ENCODE measurements at places on chromosomes 2 and 18.

- DNase-seq, result no peak
Measured at GRCh38 chr2:134290358-134290757, 36.5 kb downstream of the MGAT5 start.

- DNase-seq, result peak; percentile 79
Measured at GRCh38 chr18:79954791-79955190, 3.3 kb upstream of the SLC66A2 start.

DNA sequence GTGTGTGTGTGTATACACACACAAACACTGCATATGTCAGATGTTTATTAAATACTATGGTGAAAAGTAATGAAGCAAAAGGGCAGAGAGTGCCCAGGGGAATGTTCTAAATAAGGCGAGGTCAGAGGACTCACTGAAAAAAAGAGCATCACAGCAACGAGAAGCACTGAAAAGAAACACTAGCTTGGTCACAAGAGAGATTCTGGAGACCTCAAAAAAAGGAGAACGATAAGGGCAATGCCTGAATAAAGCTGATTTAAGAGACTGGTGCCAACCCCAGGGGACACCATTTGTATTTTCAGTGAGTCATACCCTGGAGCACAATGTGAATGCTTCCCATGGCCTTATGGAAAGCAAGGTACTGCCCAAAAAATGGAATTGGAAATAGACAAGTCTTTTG lies 14.5 kb downstream of the SLC40A1 start:
- no peak for DNase-seq

DNA sequence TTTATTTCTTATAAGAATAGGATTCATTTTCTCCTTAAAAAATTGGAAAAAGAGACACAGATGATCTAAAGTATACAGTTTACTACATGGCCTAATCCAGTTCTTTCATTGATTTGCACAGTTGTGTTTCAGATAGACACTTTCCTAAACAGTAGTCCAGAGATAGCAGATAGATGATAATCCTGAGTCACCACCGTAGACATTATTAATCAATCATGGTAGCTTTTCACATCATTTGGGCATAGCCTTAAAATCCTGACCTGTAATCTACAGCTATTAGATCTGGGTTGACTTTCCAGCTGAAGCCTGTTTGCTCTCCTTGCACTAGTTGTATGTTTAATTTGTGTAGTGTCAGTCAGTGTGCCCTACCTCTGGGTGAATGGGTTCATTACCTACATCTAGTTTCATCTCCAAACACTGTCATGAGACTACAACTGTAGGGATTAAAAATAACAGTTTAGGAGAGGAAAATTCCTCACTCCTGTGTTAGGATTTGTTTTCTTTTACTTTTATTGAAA lies 14.1 kb downstream of the C18orf63 start:
- DNase-seq, result no peak

DNA sequence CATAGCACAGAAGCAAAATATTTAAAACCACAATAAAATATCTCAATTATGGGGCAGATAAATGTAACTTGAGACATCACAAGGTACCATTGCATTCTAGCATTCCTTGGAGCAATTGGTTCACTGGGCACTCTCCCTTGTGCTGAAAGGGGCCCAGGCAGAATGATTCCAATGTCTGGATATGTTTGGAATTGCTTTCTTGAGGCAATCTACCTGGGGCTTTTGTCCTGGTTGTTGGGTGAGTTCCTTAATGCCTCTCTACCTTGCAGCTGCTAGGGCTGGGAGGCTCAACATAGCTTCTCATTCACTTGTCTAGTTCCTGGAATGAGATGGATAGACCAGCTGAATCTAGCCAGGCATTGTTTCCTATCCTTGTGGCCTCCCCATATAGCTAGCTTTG lies 539.6 kb upstream of the FSHR start:
- no peak for DNase-seq

GRCh38 chr18:29226213-29226612 lies 1049.3 kb upstream of the CDH2 start:
- DNase-seq, result no peak

GRCh38 chr2:159614534-159615366 lies 1.6 kb downstream of the BAZ2B start:
- DNase-seq, result no peak

- peak; percentile 72 for DNase-seq
Measured at GRCh38 chr2:853203-853870, 97.3 kb upstream of the SNTG2 start.

GRCh38 chr2:148201075-148202004 lies 180.4 kb downstream of the MBD5 start:
- DNase-seq, result no peak

DNA sequence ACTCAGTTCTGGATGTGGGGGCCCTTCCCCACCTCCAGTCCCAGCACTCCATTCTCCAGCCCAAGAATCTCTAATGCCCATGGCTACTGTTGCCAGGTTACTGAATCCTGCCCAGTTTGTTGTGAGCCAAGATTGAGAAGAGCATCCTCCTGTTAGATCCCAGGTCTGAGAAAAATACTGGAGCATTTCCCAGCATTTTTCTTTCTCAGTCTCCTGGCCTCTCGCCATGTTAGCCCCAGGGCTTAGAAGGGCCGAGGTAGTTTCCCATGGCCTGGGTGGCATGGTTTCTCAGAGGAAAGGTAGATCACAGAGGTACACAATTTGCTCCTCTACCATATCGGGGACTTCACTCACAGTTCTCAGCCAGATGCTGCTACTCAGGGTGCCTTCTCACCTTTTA lies 135.7 kb downstream of the OTX1 start:
- no peak for DNase-seq

DNA sequence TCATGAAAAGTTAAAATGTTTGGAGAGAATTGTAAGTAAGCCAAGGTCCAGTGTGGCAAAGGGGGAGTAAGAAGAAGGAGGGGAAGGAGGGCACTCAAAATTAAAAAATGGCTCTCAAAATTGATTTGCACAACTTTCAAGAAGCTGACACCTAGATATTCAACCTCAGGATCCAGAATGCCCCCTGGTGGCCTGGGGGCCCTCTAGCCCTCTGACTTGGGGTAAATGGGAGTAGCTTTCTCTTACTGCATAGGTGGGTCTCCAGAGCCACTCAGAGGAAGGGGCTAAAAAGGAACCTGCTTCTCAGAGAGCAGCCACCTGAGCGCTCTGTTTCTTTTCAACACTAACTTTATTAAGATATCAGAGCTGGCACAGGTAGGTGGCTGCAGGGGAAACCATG lies 968.5 kb downstream of the BCL11A start:
- DNase-seq, result no peak

DNA sequence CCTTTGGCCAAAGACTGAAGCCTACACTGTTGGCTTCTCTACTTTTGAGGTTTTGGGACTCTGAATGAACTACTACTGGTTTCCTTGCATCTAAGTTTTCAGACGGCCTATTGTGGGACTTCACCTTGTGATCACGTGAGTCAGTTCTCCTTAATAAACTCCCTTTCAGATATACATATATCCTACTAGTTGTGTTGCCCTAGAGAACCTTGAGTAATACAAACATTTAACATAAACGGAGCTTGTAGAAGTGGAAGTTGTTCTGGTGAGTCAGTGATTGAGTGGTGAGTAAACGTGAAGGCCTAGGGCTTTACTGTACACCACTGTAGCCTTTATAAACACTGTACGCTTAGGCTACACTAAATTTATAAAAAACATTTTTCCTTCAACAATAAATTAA lies 107.2 kb upstream of the CDH2 start:
- DNase-seq, result no peak

DNA sequence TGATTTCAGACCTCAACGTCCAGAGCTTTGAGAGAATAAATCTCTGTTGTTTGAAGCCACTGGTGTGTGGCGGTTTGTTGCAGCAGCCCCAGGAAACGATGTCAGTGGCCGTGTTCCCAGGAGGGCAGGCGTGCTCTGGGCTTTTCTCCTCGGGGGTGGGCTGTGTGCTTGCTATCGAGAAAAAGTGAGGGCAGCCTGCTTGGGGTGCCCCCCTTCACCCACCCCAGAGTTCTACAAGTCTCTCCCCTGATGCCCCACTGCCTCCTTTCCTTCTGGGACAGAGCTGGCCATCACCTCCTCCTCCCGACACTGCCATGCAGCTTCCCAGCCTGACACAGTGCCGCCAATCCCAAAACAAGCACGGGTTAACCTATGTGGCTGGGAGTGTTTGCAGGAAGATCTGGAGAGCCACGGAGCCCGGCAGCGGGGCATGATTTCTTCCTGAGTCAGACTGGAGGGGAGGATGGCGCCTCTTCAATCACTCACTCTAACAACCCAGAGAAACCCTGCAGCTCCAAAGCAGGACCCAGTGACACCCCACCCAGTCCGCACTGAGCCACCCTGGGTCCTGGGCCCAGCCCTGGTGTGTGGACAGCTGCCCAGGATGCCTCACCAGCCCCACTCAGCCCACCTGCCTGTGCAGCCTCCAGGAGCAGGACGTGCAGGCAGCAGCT lies 213.7 kb upstream of the RAB6C start:
- DNase-seq, result no peak

- DNase-seq, result no peak
Measured at GRCh38 chr2:69600425-69600824, 43.1 kb downstream of the AAK1 start.

DNA sequence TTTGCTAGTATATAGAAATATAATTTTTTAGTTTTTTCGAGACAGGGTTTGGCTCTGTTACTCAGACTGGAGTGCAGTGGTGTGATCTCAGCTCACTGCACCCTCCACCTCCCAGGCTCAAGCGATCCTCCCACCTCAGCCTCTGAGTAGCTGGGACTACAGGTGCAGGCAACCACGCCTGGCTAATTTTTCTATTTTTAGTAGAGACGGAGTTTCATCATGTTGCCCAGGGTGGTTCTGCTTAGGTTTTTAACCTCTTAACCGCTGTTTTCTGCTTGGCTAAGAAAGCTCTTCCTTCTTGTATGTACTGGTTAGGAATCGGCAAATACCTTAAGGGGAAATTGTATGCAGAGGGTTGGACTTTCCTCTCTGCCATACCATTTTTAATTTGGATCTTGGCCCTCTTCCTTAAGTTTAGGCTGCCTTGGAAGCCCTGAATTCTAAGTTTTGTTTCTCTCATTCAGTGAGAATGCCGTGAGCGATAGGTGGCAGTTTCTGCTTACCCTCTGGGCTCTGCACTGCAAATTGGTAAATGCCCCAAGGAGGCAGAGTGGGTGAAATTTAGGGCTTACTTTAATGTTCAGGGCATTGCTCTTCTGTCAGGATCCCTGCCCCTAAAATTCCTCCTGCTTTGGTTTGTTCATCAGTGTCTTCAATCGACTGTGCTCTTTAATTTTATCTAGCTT lies 32.3 kb downstream of the EML6 start:
- DNase-seq, result no peak

GRCh38 chr2:20179755-20180594 lies 45.0 kb downstream of the SDC1 start:
- no peak for DNase-seq

- no peak for DNase-seq
Measured at GRCh38 chr2:148926291-148926961, 51.4 kb downstream of the KIF5C start.

DNA sequence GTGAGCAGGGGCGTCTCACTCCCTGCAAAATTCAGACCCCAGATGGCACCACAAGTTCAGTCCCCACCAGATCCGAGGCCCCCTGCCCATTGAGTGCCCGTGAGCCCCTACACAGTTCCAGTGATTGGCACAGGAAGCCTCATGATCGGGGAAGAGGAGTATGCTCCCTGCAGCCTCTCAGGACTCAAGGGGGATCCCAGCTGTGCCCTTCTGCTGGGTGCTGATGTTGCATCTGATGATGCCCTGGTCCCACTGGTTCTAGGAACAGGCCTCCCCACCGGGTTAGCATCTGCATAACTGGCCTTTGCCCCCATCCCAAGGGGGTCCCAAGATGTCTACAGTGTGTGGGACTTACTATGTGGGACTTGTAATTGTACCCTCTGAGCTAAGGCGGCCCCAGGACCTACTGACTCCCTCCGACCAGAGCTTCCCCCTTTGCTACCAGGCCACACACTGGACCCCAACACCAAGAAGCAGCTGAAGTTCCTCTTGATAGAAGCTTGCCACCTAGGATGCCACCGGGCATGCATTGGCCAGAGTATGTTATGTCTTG lies 8.6 kb downstream of the ALPG start:
- no peak for DNase-seq

DNA sequence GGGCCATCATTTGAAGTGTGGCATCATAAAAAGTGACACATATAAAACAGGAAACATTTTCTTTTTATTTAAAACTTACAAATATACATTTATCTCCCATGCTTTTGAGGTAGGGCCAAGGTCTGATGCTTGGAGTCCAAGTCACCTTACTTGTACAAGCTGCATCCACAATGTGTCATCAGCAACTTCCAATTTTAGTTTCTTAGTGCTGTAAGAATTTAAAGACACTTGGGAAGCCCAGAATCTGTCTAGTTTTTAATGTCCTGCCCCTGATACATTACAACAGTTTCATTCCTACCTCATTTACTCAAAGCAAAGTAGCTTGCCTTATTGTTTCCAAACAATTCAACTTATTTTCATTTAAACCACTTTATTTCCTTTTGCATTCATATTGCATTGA lies 297.7 kb downstream of the MTX2 start:
- no peak for DNase-seq

- DNase-seq, result no peak
Measured at GRCh38 chr2:23478933-23479683, 94.1 kb downstream of the KLHL29 start.

- no peak for DNase-seq
Measured at GRCh38 chr18:21991886-21992285, 177.5 kb upstream of the GATA6 start.

- no peak for DNase-seq
Measured at GRCh38 chr18:77300579-77300978, 50.9 kb downstream of the GALR1 start.

DNA sequence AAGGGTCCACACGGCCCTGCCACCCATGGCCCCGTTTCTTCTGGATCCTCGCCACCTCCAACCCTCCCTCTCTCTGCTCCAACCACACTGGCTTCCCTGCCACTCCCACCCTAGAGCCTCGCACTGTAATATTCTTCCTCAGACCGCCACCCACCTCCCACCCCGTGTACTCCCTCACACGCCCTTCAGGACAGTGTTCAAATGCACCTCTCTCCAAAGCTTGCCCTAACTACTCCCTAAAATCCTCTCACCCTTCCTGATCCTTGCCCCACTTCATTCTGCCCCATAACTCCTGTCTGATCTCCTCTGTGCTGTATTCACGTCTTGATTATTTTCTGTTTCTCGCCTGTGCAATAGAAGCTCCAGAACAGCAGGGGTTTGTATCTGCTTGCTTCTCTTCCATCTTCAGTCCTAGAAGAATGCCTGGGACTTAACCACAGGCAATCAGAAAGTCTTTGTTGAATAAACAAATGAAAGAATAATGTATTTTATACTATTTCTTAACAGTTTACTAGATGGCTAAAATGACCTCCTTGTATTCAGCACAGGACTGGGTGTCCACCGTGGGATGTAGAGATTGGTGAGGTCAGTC lies 25.5 kb downstream of the EPB41L3 start:
- no peak for DNase-seq

DNA sequence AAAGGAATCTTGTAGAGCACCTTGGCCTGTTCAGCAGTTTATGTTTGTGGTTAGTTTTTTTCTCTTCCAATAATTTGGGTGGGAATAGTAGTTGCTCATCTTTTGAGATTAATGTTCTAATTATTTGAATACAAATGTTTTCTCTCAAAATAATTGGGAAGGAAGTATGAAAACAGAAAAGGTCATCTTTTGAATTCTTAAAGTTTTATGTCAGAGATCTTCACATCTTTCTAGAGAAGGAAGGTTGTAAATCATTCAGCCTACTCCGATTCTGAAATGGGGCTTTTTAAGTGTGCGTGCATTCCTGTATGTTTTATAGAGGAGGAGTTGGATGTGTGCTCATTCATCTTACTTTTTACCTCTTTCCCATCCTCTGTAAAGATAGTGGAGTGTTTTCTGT lies 29.0 kb downstream of the GRHL1 start:
- no peak for DNase-seq

GRCh38 chr2:44564752-44565151 lies 203.0 kb downstream of the CAMKMT start:
- DNase-seq, result no peak
